ENCODE measurements at places on chromosomes 3 and 15. TPM values are rescaled to one million over a fixed set of nuclear protein-coding genes. Genes with fewer than 3 reads are reported as not detected.

FANCI gene
- total RNA-seq: 213 TPM

KCNH8 gene
- total RNA-seq: not detected

GRCh38 chr3:190003681-190004123 is 117.0 kb downstream of the P3H2 start:
- peaks cover 3% of the 10 kb centered on the region for H3K27me3 ChIP-seq
- H3K4me1 ChIP-seq: no peaks in the 10 kb centered on the region
- DNase-seq: no peak
- no peak overlapping the region for H3K27ac ChIP-seq
- no peaks in the 10 kb centered on the region for H3K36me3 ChIP-seq
- no peak overlapping the region for H3K4me3 ChIP-seq

TAMM41 gene
- 21.2 TPM for total RNA-seq

GRCh38 chr3:12138044-12138443 is 20.7 kb downstream of the TIMP4 start:
- H3K27ac ChIP-seq: no peak overlapping the region
- H3K4me3 ChIP-seq: no peak overlapping the region
- DNase-seq: peak; percentile 35
- H3K36me3 ChIP-seq: no peaks in the 10 kb centered on the region
- H3K27me3 ChIP-seq: peaks cover 16% of the 10 kb centered on the region

DNA sequence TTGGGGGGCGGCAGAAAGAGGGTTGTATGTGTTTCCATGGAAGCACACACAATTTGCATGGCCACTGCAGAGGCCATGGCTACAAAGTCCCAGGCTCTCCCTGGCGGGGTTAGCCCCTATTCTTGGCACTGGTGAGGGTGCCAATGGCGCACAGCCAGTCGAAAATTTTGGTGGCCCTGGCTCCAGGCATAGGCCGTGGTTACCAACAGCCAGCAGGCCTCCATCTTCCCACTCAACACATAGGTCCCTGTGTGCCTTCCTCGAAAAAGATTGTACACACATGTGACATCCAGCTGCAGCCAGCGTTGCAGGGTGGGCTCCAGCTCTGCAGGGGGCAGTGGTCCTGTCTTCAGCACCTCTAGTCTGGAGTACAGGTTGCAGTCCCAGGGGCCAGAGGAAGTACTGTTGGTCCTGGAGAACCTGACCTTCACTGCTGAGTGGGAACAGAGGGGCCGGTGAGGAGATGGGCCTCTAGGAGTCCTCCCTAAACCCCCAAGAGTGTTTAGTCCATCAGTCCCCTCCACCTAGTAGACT is 7.1 kb downstream of the P4HTM start:
- DNase-seq: no peak
- H3K36me3 ChIP-seq: peaks cover 15% of the 10 kb centered on the region
- H3K4me1 ChIP-seq: peaks cover 19% of the 10 kb centered on the region
- H3K27ac ChIP-seq: no peak overlapping the region
- no peaks in the 10 kb centered on the region for H3K27me3 ChIP-seq
- no peak overlapping the region for H3K4me3 ChIP-seq

ZBBX gene
- total RNA-seq: not detected
